ENCODE measurements at places on chromosomes 2 and 18.
A peak's percentile ranks its signal among the peaks of the same experiment; 100 is the strongest.

DNA sequence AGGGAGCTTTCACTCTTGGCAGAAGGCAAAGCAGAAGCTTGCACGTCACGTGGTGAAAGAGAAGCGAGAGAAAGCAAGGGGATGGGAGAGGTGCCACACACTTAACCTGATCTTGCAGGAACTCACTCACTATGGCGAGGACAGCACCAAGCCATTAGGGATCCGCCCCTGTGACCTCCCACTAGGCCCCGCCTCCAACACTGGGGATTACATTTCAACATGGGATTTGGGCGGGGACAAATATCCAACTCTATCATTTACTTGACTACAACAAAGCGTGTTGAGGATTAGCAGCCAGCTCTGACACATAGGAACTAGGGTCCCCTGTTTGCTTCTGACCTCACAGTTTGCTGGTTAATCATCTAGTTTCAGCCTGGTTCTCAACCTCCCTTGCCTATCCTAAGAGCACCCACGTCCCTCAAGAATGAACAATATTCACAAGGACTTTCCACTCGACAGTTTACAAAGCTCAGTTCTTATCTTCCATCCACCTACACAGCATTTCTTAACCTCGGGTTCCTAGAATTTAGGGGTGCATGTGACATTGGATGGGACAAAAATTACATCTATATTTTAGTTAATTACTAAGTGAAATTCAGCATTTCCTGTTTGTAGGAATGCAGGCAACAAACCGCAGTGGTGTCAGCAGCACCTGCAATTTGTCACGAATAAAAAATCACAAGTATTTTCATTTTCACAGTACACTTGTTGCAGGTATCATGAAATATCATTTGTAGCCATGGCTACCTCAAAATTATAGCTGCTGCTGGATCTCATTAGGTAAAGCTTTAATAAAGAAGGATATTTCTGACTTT lies 36.0 kb downstream of the LBH start:
- DNase-seq, result no peak

GRCh38 chr2:195337597-195337996 lies 319.4 kb upstream of the SLC39A10 start:
- DNase-seq, result no peak

GRCh38 chr18:55405475-55405874 lies 182.5 kb downstream of the TCF4 start:
- no peak for DNase-seq

GRCh38 chr2:168174756-168175155 lies 72.6 kb downstream of the STK39 start:
- DNase-seq, result peak; percentile 33

- DNase-seq, result no peak
Observed at GRCh38 chr2:26411419-26411818, 9.7 kb downstream of the DRC1 start.
